ENCODE measurements at places on chromosomes 7 and 10. TPM values are rescaled to one million over a fixed set of nuclear protein-coding genes. Genes with fewer than 3 reads are reported as not detected.

DNA sequence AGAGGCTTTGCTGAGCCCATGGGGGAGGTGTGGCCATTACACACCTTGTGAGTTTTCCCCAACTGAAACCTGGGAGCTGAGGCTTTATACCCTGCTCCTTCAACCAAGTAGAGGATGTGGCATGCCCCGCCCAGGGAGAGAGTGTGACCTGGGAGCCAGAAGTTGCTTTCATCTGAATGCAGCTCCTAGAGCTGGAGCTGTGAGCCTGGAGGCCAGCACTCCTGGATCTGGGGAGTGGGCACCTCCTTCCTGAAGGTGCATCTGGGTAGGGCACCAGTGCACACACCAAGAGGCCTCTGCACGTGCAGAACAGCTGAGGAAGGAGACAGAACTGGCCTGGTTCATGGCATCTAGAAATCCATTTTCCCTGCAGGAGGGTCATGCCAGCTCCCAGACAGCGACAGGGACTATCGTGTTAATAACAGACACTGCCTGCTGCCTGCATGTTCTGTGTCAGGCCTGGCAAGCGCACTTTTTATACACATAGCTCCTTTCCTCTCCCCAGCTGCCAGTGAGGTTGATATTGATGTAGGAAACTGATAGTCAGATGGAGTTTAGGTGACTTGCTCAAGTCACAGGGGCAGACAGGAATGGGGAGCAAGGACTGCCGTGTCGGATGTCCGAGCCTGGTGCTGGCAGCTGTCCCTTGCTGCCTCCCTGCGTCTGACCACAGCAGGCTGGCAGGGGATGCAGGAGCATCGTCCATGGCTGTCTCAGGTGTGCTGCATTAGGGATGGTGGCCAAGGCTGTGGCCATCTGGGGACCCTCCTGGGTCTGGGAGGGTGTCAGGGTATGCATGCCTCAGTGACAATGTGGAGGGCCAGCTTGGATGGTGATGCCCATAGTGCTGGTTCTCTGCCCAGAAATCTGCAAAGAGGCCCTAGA lies 189.9 kb upstream of the CXCL12 start:
- H3K36me3 ChIP-seq = no peaks in the 10 kb centered on the region
- H3K4me1 ChIP-seq = no peaks in the 10 kb centered on the region
- DNase-seq = no peak
- no peaks in the 10 kb centered on the region for H3K27me3 ChIP-seq

- no peak overlapping the region for H3K27ac ChIP-seq
- H3K27me3 ChIP-seq = peaks cover 98% of the 10 kb centered on the region
- H3K36me3 ChIP-seq = no peaks in the 10 kb centered on the region
- H3K4me3 ChIP-seq = no peak overlapping the region
- no peak for DNase-seq
Measured at GRCh38 chr7:20795881-20796280, 9.2 kb upstream of the SP8 start.

DNA sequence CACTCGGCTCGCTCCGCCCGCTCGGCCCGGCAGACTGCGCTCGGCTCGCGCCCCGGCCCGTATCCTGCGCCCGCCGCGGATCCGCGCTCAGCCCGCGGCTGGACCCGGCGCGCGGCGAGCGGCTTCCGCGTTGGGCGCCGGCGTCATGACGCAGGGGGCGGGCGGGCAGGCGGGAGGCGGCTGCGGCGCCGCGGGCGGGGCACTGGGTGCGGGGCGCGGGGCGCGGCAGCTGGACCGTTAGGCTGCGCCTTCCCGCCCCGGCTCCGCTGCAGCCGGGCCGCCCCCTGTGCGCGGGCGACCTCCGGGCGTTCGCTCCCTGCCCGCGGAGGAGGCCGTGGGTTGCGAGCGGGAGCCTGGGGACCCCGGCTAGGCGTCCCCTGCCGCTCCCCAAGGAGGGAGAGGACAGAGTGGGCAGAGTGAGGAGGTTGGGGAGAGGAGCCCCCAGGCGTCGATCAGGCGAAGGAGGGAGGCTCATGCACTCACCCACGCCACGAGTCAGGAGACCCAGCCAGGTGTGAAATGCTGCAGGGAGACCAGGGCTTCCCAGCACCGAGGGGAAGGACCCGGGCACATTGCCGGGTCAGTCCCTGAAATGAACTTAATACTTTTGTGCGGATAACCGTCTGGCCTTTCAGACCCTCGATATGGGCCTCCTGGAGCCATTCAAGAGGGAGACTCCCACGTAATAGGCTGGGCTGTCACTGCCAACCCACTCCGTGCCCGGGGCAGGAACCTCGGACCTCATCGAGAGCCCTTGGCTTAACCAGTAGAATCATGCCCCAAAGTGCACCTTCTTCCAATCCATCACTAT lies at the start of gene PIP4K2A:
PIP4K2A (minus strand) TSS at position 100 of the 811 bp plus-strand sequence. CDS start 252 bp downstream, outside the sequence.
- H3K36me3 ChIP-seq = no peaks in the 10 kb centered on the region
- H3K4me1 ChIP-seq = peaks cover 13% of the 10 kb centered on the region
- DNase-seq = peak; percentile 82
- peak within 1 kb of the TSS; percentile 74 for H3K4me3 ChIP-seq

DNA sequence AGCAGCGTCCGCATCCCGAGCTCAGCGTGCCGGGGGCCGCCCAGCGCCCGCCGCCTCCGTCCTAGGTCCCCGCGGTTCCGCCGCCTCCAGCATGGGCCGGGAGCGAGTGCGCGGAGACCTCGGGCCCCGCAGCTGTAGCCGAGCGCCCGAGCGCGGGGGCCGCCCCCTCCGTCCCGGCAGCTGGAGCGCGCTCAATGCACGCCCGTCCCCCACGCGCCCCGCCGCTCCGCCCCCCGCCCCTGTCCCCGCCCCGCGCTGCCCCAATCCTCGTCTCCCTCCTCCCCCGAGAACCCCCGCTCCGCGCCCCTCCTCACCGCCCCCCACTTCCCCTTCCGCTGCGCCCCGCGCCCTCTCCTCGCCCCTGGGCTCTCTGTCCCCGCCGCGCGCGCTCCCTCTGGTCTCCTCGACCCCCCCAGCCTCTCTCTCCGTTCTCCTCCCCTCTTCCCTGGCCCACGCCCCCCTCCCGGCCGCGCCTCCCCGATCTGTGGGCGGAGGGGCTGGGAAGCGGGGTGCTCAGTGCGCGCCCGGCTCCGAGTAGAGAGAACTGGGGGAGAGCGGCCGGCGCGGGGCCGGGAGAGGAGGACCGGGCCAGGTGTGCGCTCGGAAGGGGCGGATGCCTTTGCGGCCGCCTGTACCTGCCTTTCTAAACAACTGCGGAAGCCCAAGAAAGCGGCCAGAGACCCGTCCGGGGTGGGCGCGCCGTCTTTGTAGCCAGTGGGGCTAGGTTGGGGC lies at the start of gene VIPR2:
VIPR2 (minus strand) TSS at position 110 of the 732 bp plus-strand sequence; CDS start at position 14, 96 bp downstream.
- H3K4me3 ChIP-seq = peak within 1 kb of the TSS; percentile 43
- peaks cover 13% of the 10 kb centered on the region for H3K4me1 ChIP-seq
- peak; percentile 13 for DNase-seq
- H3K27me3 ChIP-seq = peaks cover 58% of the 10 kb centered on the region
- H3K27ac ChIP-seq = peak within 1 kb of the TSS; percentile 76

- H3K27me3 ChIP-seq = no peaks in the 10 kb centered on the region
- H3K36me3 ChIP-seq = no peaks in the 10 kb centered on the region
- peaks cover 8% of the 10 kb centered on the region for H3K4me1 ChIP-seq
- DNase-seq = peak; percentile 28
- H3K27ac ChIP-seq = no peak overlapping the region
Measured at GRCh38 chr7:5827755-5828154, 46.3 kb upstream of the RNF216 start.

DNA sequence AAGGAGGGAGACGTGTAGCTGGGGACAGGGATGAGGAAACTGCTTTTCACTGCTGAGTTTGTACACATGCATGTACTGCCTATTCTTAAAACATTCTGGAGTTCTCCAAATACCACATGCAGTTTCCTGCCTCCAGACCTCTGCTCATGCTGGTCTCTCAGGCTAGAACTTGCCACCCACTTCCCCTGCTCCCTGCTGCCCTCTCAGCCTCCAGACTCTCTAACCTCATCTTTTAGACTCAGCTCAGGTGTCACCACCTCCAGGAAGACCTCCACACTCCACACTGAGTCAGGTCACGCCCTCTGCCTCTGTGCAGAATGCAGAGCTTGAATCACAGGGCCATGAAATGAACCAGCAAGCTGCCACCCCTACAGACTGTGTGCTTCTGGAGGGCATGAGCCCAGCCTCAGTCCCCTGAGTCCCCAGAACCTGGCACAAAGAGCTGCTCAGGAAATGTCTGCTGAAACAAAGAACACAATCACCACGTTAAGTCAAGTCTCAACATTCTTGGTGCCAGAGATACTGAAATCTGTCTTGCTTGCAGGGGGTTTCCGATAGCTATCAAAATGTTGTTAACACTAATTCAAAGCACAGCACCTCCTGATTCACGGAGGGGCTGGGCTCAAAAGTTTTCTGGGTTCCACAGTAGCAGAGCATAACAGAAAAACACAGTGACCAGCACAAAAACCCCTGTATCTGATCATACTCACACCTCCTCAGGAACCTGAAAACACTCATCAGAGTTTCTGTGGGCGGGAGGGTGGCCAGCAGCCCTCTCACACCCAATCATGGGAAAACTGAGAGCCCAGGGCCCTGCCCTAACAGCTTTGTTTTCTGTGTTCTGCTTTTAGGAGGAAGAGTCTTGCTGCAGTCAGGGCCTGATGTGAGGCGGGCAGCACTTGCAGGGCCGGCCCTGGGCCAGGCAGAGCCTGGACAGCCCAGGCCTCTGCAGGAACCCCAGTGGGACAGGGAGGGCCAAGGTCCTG lies 21.1 kb downstream of the FAM53B start:
- H3K36me3 ChIP-seq = no peaks in the 10 kb centered on the region
- H3K27me3 ChIP-seq = no peaks in the 10 kb centered on the region
- H3K4me3 ChIP-seq = no peak overlapping the region
- peaks cover 58% of the 10 kb centered on the region for H3K4me1 ChIP-seq
- DNase-seq = peak; percentile 66

- peaks cover 9% of the 10 kb centered on the region for H3K4me1 ChIP-seq
- no peak overlapping the region for H3K4me3 ChIP-seq
Measured at GRCh38 chr7:151900986-151901621, 24.2 kb upstream of the PRKAG2 start.

DNA sequence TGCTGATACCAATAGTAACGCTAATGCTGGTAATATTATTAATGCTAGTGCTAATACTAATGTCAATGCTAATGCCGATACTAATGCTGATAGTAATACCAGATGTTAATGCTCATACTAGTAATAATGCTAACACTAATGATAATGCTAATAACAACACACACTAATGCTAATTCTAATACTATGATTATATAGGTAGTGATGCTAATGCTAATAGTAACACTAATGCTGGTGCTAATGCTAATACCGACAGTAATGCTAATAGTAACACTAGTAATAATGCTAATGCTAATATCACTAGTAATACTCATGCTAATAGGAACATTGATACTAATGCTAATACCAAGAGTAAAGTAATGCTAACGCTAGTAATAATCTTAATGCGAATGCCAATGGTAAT lies 406.4 kb upstream of the RNF32 start:
- no peak overlapping the region for H3K27ac ChIP-seq
- H3K36me3 ChIP-seq = no peaks in the 10 kb centered on the region
- H3K4me3 ChIP-seq = no peak overlapping the region
- H3K27me3 ChIP-seq = no peaks in the 10 kb centered on the region

DNA sequence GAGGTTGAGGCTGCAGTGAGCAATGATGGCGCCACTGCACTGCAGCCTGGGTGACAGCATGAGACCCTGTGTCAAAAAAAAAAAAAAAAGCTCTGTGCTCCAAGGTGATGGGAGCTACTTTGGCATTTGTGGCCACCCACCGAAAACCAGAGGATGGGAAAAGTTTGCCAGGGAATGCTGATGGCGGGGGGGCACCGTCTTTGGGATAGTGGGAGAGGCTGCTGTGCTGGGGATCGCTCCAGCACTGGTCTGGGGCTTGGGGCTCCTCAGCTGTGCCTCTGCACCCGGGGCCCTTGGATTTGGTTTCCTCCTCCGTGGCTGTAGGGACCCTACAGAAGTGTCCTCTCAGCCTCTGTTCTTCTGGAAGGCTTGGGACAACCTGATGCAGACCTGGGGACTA lies 11.7 kb upstream of the RAMP3 start:
- H3K27ac ChIP-seq = no peak overlapping the region
- no peak for DNase-seq
- no peaks in the 10 kb centered on the region for H3K36me3 ChIP-seq

GRCh38 chr7:111005445-111005844 lies 85.5 kb upstream of the LRRN3 start:
- H3K4me3 ChIP-seq = no peak overlapping the region
- H3K4me1 ChIP-seq = no peaks in the 10 kb centered on the region
- no peaks in the 10 kb centered on the region for H3K27me3 ChIP-seq
- no peak for DNase-seq

DNA sequence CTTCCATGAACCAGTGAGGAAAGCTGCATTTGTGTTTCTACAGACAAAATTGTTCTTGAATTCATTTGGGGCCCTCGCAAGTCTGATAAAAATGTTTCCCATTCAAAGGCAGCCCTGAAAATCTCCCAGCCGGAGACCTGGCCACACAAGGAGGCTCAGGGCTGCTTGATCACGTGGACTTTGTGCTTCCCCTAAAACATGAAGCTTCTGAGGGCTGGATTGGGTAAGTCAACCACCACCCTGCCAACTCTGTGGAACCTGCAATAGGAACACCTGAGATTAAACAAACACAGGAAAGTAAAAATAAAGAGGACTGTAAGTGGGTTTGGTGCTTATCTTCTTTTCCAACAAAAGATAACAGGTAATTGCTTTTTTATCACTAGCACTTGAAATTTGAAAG lies 133.8 kb downstream of the C10orf90 start:
- H3K27ac ChIP-seq = no peak overlapping the region
- H3K4me1 ChIP-seq = no peaks in the 10 kb centered on the region
- DNase-seq = no peak
- no peaks in the 10 kb centered on the region for H3K36me3 ChIP-seq
- no peak overlapping the region for H3K4me3 ChIP-seq
- no peaks in the 10 kb centered on the region for H3K27me3 ChIP-seq

Gene JAKMIP3
- 0.40 TPM for total RNA-seq

Gene CUBN
- total RNA-seq = 1.4 TPM

Gene MCM7
- 37.5 TPM for total RNA-seq
